Placental pericyte (primary cell): ENCODE measurements at places on chromosomes 12 and 14. TPM values are rescaled to one million over a fixed set of nuclear protein-coding genes. Genes with fewer than 3 reads are reported as not detected.

Gene FOXN4
- total RNA-seq: not detected in 2 replicates

Gene TCL1B
- not detected in 2 replicates for total RNA-seq

Gene OR4Q3
- not detected in 2 replicates for total RNA-seq

Gene DEGS2
- total RNA-seq: not detected in 2 replicates
